ENCODE measurements at places on chromosomes 2 and 18. TPM values are rescaled to one million over a fixed set of nuclear protein-coding genes. Genes with fewer than 3 reads are reported as not detected.

GRCh38 chr18:24319757-24320156 is 77.9 kb downstream of the OSBPL1A start:
- no peak for ATAC-seq

DNA sequence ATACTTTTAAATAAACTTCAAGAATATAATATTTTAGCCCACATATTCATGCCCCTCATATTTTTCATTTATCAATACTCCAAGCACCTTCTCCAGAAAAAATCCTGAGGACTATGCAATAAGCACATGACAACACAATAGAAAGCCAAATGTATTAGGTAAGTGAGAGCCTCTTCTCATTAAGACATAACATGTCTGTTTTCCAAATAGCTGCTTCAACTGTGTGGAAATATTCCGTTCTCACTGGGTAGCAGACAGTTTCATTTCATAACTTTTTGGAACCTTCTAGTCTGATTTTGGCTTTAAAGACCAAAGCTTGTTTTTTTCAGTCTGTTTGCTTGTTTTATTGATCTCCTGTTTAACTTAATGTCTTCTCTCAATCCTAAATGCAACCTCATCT is 137.8 kb downstream of the PIK3C3 start:
- ATAC-seq: peak; percentile 84

DNA sequence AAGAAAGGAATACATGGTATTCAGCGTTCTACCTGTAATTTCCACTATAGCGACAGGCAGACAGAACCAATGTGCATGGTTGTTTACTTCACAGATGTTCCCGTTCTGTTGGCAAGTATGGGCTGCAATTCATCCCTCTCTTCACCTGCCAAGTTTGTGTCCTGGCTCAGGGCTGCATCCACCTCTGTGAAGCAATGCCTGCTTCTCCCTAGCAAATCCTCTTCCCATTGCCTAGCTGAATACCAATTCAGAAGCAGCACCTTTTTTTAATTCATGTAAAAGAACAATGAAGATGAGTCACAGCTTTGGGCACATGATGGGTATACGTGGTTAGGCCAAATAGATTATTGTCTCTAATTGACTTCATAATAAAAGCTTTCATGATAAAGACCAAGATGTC is 54.7 kb upstream of the LRATD1 start:
- no peak for ATAC-seq

- no peak for ATAC-seq
Measured at GRCh38 chr2:240123821-240124650, 12.1 kb downstream of the COPS9 start.

GRCh38 chr2:152525277-152525838 is 190.4 kb downstream of the FMNL2 start:
- ATAC-seq: no peak

DNA sequence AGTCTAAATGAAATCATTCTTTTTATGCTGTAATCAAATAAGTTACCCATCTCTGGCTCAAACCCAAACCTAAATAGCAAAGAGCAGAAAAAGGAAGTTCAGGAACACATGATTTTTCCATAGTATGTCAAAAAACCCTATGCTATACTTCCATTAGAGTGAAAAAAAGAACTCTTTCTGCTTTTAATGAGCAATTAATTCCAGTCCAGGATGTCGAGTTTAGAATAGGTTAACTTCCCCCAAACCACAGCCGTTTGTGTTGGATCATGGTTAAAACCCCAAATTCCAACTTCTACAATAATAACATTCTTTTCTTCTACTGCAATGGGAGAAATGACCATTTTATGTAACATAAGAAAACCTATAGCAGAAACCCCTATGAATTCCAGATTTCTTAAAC is 171.1 kb upstream of the NRP2 start:
- ATAC-seq: no peak

DNA sequence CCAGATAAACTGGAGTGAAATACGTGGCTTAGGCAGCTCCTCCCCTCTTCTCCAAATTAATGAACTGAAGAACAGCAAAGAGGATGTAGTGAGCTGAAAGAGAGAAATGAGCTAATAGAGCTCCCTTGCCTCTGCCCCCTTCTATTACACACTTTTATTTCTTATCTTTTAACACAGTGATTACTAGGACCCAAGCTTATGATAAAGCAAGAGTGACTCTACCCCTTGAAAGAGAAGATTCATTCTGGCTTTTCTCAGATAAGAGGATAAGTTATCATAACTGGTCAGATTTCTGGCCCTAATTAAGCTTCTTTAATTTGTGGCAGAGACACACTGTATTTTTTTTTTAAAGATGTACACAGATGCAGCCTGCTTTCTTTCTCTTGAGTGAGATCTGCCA is 102.2 kb downstream of the MSTN start:
- no peak for ATAC-seq

ACTG2 gene
- 3,568 TPM for total RNA-seq

DNA sequence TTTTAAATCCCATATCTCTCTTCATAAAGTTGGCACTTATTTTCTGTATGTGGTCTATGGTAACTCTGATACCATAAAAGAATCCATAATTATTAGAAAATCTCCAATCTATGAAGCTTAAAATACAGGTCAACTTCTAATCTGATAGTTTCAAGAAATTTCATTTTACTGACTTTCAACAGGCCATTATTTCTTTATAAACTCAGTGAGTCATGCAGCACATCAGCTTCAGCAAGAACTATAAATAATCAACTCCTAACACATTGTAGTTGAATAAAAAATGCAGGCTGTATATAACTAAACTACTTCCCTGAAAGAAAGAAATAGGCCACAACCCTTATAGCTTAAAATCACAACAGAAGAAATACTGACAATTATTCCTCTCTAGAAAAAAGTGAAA is 204.3 kb upstream of the CCDC150 start:
- no peak for ATAC-seq

DNA sequence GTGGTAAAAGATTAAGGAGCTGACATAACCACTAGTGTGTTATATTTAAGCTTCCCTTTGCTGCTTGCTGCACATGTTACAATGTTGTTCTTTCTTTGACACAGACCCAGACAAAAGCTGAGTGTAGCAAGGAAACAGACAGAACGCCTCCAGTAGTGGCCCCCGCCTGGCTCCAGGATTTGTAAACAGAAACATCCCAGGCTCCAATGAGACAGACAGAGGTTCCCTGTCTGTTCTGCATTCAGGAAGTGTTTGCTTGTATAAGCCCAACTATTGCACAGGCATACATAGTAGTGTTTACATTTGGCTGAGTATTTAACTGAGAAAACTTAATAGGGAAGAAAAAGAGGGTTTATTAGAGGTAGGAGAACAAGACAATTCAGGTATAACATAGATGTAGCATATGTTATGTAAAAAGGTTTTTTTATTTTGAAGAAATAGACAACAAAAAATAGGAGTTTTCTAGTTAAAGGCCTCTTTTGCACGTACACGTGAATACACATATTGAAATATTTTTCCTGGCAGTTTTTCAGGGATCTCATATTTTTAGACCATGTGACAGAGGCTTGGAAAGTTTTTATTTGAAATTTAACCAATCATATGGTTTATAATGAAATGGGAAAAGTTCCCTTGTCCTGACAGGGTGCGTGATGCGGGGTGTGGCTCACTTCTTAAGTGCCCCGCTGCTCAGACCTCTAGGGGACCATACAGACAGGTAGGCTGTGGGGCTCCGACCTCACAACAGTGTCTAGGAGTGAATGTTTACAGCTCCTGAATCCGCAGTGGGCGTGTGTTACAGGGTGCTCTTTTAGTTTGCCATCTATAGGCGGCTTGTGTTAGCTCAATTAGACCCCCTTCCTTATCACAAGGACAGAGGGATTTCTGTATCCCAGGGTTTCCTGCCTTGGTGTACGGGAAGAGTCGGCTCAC is 118.4 kb downstream of the BMPR2 start:
- no peak for ATAC-seq

DNA sequence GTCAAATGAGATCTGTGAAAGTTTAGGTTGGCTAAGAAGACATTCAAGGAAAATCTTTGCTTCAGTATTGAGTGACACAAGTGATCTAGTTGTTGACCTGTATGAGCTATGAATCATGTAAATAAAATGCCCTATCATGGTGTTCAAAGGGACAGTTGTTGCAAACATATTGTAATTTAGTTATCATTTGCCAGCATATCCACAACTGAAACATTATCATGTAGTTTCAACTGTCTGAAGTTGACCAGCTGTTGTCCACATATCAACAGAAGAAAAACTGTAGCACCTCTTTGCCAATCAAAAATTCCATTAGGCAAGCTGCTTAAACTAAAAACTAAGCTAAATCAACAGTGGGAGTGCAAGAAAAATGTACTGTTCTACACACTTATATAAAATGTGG is 527.1 kb upstream of the NRXN1 start:
- no peak for ATAC-seq

- peak; percentile 83 for ATAC-seq
Measured at GRCh38 chr2:64859312-64860212, 129.6 kb upstream of the SLC1A4 start.

DNA sequence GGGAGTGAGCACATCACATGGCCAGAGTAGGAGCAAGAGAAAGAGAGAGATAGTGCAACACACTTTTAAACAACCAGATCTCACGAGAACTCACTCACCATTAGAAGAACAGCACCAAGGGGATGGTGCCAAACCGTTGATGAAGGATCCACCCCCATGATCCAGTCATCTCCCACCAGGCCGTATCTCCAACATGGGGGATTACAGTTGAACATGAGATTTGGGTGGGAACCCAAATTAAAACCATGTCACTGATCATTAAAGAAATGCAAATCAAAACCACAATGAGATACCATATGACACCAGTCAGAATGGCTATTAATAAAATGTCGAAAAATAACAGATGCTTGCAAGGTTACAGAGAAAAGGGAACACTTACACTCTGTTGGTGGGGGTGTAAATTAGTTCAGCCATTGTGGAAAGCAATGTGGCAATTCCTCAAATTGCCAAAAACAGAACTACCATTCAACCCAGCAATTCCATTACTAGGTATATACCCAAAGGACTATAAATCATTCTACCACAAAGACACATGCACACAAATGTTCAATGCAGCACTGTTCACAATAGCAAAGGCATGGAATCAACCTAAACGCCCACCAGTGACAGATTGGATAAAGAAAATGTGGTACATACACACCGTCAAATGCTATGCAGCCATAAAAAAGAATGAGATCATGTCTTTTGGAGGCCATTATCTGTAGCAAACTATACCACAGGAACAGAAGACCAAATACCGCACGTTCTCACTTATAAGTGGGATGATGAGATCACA is 137.1 kb downstream of the COL6A3 start:
- ATAC-seq: no peak

DCDC2C gene
- total RNA-seq: 4.0 TPM

CUL3 gene
- total RNA-seq: 68.5 TPM

SLC9A4 gene
- not detected for total RNA-seq

NEURL3 gene
- total RNA-seq: not detected

DNA sequence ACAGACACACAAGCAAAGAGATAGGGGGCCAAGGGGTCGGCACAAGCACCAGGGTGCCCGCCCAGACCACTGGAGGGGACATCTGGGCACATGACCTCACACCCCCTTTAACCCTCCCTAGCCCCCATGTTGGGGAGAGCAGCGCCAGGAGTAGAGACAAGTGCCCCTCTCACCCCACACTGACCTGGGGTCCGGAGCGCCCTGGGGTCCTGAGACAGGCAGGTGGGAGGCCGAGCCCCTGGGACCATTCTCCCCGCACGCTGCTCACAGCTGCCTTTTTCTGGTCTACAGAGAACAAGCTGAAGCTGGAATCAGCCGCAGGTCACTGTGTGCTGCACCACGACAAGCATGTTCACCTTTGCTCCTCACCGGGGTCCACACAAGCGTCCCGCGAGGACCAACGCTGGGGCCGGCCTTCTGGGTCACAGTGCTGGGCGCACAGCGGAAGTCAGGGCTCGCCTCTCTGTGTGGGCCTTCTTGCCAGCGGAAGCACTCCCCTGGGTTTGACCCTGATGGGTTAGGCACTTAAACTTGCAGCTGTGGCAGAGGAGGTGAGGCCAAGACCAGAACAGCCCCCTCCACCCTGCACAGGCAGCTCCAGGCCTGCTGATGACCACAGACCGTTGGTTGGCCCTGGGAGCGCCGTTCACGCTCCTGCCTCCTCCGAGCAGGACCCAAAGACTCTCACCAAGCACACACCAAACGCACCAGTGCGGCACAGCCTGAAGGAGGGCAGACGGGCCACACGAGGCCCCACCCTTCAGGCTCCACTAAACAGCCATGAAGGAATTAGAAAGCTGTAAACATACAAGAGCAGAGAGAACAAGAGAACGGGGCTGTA is 275.3 kb downstream of the EIPR1 start:
- ATAC-seq: no peak

ASAP2 gene
- total RNA-seq: 24.9 TPM

GRCh38 chr2:3539836-3540235 is 18.3 kb downstream of the RNASEH1 start:
- no peak for ATAC-seq

DNA sequence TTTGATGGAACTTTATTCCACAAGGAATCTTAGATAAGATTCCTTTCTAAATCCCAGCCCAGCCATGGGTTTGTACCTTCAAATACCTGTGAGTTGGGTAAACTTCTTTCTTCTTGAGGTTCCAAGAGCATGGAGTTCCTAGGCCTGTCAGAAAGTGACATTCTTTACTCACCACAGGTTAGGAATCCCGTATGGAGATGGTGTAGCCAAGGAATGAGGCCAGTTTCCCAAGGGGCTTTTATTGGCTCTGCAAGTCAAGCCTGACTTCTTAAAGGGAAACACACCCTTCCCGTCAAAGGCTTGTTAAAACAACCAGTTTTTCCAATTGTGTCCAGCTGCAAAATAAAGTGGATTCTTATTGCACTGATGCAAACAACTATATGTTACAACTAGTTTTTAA is 45.8 kb downstream of the STK17B start:
- no peak for ATAC-seq

FTCDNL1 gene
- total RNA-seq: 0.69 TPM

GRCh38 chr2:218996937-218997336 is 3.7 kb upstream of the CRYBA2 start:
- ATAC-seq: no peak

DNA sequence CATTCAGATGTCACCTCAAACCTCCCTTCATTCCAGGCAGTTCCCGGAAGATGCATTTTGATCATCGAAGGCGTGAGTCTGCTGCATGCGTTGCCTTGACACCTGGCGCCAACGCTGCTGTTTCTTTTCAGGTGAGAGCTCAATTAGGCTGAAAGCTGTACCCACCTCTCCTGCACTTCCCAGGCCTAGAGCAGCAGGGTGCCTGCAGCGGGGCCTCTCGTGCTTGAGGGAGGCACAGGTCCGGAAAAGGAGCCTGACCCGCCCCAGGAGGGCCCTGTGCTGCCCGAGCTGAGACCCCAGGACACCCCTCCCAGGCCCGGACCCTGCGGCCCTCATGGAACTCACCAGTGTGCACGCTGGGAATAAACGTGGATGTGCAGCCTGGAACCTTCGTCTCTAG is 31.4 kb upstream of the KCNG2 start:
- ATAC-seq: no peak

- no peak for ATAC-seq
Measured at GRCh38 chr2:177894546-177894945, 178.0 kb downstream of the PDE11A start.

GRCh38 chr18:67359873-67360838 is 156.4 kb downstream of the DSEL start:
- peak; percentile 95 for ATAC-seq

- peak; percentile 82 for ATAC-seq
Measured at GRCh38 chr2:206198677-206199076, 39.0 kb downstream of the EEF1B2 start.

FZD7 gene
- total RNA-seq: 40.0 TPM

EFEMP1 gene
- total RNA-seq: 93.9 TPM

- ATAC-seq: no peak
Measured at GRCh38 chr2:64722291-64723044, 68.8 kb upstream of the SERTAD2 start.

- no peak for ATAC-seq
Measured at GRCh38 chr2:236689393-236689700, 119.7 kb downstream of the ACKR3 start.

LCT gene
- total RNA-seq: not detected

- ATAC-seq: no peak
Measured at GRCh38 chr2:180334514-180334913, 327.4 kb upstream of the CWC22 start.
